ENCODE measurements at places on chromosomes 12 and 14. TPM values are rescaled to one million over a fixed set of nuclear protein-coding genes. Genes with fewer than 3 reads are reported as not detected.

DNA sequence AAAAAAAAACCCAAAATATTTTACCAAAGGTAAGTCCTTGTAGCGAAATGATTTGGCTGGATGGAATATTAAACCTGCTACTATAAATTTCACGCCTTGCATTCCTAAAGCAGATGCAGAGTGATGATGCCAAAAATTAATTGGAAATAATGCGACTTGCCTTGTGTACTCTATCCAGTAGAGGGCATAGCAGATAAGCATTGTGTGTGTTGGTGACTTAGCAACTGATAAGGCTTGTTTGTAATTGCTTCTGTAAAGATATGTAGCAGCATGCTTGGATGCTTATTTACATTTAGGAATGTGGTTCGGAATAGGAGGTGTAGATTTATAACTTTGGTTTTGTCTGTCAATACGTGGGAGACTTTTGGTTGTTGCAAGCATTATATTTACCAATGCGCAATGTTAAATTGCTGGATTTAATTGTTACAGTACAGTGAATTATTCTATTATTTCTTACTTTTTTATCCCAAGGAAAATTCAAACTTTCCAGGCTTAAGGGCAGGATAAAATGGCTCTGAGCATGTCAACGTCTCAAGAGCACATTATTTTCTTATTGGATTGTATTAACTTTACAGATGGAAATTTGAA is 80.5 kb downstream of the TMEM260 start:
- H3K27me3 ChIP-seq = no peaks in the 10 kb centered on the region
- H3K4me1 ChIP-seq = no peaks in the 10 kb centered on the region
- DNase-seq = no peak

GRCh38 chr12:7806863-7807487 is 17.8 kb downstream of the NANOG start:
- H3K36me3 ChIP-seq = no peaks in the 10 kb centered on the region
- no peaks in the 10 kb centered on the region for H3K27me3 ChIP-seq
- H3K4me3 ChIP-seq = no peak overlapping the region
- H3K4me1 ChIP-seq = no peaks in the 10 kb centered on the region

GRCh38 chr12:49577589-49578315 is 9.8 kb upstream of the MCRS1 start:
- no peak overlapping the region for H3K27ac ChIP-seq
- H3K36me3 ChIP-seq = no peaks in the 10 kb centered on the region
- peaks cover 9% of the 10 kb centered on the region for H3K4me1 ChIP-seq
- no peak for DNase-seq
- H3K27me3 ChIP-seq = no peaks in the 10 kb centered on the region

Gene BTBD6
- 75.3 TPM for total RNA-seq

Gene BRI3BP
- 1.3 TPM for total RNA-seq

DNA sequence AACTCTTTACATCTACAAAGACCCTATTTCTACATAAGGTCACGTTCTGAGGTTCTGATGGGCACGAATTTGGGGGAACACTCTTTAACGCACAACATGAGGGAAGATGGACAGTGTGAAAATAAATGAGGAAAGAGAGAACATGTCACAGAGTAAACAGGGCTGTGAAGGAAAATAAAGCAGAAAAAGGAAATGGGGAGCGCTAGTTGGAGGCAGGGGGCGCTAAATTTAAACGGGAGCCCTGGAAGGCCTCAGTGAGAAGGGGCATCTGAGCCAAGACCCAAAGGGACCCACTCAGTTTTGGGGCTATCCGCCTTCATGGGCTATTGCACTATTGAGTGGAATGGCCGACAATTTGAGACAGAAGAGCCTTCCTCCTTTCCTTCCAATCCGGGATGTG is 50.5 kb downstream of the PLXNC1 start:
- H3K36me3 ChIP-seq = no peaks in the 10 kb centered on the region
- H3K27ac ChIP-seq = no peak overlapping the region
- H3K4me3 ChIP-seq = no peak overlapping the region
- H3K27me3 ChIP-seq = no peaks in the 10 kb centered on the region
- no peak for DNase-seq
- no peaks in the 10 kb centered on the region for H3K4me1 ChIP-seq

DNA sequence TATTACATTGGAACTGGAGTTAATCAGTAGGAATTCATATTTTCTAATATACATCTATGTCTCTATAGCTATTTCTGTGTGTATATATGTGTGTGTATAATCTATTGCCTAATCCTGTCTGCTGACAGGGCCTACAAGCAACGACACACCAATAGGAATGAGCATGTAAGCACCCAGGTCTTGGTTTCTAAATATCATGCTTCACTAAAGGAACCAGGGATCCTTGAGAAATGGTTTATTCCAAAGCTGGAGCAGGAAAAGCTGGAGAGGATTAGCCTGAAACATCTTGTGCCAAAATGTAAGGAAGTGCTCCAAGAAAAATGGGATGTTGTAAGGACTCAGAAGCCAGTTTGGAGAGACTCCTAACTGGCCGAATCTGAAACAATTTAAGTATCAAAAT is 29.3 kb upstream of the LGALS3 start:
- no peak overlapping the region for H3K27ac ChIP-seq
- no peaks in the 10 kb centered on the region for H3K36me3 ChIP-seq
- H3K4me3 ChIP-seq = no peak overlapping the region
- H3K4me1 ChIP-seq = peaks cover 21% of the 10 kb centered on the region
- no peaks in the 10 kb centered on the region for H3K27me3 ChIP-seq

Gene ZNF705A
- total RNA-seq = not detected

DNA sequence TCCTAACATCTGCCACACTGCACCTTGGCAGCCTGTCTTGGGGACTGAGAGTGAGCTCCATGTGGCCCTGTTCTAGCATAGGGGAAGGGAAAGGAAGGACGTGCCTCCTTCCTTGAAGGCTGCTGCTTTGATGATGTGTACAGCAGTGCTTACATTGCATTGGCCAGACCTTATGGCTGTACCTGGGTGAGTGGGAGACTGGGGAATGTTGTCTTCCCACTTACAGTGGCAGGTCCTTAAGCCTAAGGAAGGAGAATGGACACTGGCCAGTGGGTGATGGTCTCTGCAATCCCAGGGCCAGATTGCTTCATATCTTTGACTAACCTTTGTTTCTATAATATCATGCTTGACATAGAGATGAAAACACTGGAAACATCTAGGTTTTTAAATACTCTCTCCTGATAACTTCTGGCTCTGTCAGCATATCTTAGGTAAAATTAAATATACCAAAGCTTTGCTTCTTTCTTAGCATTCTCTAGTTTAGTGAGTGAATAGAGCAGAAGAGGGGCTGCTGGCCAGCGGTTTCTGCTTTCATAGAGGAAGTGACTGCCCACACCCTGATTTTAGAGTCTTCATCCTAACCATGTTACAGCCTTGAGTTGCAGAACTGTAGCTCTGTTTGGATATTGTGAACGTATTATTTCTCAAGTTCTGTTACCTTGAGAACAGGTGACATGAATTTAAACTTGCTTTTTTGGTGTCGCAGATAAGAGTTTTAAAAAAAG is 27.2 kb downstream of the KLC1 start:
- peaks cover 68% of the 10 kb centered on the region for H3K36me3 ChIP-seq
- H3K4me3 ChIP-seq = no peak overlapping the region
- H3K4me1 ChIP-seq = peaks cover 35% of the 10 kb centered on the region

DNA sequence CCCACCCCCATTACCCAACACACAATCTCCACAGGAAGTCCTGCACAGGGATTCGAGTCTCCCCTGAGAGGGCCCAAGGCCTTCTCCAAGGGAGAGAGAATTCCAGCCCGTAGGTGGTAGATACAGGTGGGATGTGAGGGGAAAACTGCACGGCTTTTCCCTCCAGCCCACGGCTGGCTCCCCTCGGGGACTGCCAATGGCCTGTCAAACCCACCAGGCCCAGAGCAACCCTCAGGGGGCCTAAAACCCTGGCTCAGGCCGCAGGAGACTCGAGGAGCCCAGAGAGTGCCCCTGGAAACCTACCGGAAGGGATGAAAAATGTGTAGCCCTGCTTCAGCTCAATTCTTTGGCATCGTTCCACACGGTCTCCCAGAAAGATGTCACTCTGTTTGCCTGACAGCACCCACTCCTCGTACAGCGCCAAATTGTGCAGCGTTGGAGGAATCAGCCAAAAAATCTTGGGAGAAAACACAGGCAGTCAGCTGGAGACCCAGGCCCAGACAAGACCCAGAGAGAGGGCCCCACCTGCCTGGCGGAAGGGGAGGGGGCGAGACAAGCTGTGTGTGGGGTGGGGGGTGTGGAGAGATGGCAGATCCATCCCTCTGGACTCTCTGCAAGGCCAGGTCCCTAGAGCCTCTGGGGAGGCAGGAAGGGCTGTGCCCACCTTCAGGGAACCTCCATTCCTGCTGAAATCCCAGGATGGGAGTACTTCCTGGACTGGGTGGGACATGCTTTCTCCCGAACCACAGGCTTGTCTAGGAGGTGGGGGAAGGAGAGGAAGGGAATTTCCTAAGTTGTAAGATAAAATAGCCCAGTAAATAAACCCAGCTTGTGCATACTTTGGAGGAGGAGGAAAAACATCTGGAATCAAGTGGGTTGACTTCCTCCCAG is 48.1 kb downstream of the KDM2B start:
- no peak for DNase-seq
- peaks cover 9% of the 10 kb centered on the region for H3K4me1 ChIP-seq
- no peak overlapping the region for H3K4me3 ChIP-seq
- no peaks in the 10 kb centered on the region for H3K36me3 ChIP-seq
- no peak overlapping the region for H3K27ac ChIP-seq
- no peaks in the 10 kb centered on the region for H3K27me3 ChIP-seq

GRCh38 chr14:92135269-92135668 is 13.5 kb downstream of the CPSF2 start:
- no peak for DNase-seq
- H3K4me1 ChIP-seq = no peaks in the 10 kb centered on the region
- no peak overlapping the region for H3K4me3 ChIP-seq
- peaks cover 2% of the 10 kb centered on the region for H3K36me3 ChIP-seq

Gene MYO1A
- total RNA-seq = not detected

Gene KRT4
- not detected for total RNA-seq

Gene ANKS1B
- 4.8 TPM for total RNA-seq

GRCh38 chr12:5478081-5478706 is 46.3 kb downstream of the NTF3 start:
- no peak for DNase-seq
- no peaks in the 10 kb centered on the region for H3K4me1 ChIP-seq
- no peak overlapping the region for H3K4me3 ChIP-seq

Gene TAOK3
- 18.2 TPM for total RNA-seq

GRCh38 chr12:44716711-44717110 is 159.4 kb downstream of the NELL2 start:
- H3K36me3 ChIP-seq = no peaks in the 10 kb centered on the region
- no peaks in the 10 kb centered on the region for H3K27me3 ChIP-seq
- DNase-seq = no peak
- no peak overlapping the region for H3K4me3 ChIP-seq
- no peak overlapping the region for H3K27ac ChIP-seq

Gene ABCC9
- 87.2 TPM for total RNA-seq

Gene LALBA
- not detected for total RNA-seq

Gene TPH2
- total RNA-seq = not detected

DNA sequence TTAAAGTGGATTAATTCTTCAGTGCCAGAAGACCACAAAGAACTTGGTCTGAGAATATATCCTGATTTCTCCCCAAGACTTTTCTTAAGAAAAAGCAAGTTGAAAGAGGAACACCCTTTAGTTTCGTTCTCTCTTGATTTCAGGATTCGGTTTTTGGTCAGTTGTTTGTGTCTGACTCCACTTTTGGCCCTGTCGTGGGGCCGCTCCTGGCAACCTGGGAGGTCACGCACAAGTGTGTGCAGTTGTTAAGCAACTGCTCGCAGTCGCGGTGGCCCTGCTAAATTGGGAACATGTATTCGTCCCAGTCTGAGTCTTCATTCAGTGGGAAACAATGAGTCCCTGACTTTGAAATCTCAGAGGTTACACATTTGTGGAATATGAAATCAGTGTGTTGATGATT is 68.7 kb downstream of the RGS6 start:
- no peaks in the 10 kb centered on the region for H3K27me3 ChIP-seq
- peak overlapping the region; percentile 32 for H3K27ac ChIP-seq
- no peaks in the 10 kb centered on the region for H3K36me3 ChIP-seq
- DNase-seq = peak; percentile 68
- H3K4me3 ChIP-seq = no peak overlapping the region

DNA sequence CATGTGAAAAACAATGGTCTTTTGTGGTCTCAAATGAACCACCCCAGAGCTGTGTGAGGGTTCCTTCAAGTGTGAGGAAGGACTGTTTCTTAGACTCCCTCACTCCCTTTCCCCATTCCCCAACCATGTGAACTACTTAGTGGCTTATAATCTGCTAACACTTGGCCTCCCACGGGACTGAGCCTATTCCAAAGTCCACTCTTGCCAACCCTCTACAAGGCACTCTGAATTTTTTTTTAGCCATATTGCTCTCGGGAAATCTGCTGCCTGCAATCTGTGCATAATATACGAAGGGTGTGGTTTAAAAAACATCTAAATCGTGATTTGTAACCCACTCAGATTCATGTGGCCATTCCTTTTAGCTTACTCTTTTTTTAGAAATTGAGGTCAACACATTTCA is 2.6 kb downstream of the SVOP start:
- H3K27me3 ChIP-seq = peaks cover 6% of the 10 kb centered on the region
- no peaks in the 10 kb centered on the region for H3K36me3 ChIP-seq
- no peak for DNase-seq
- no peak overlapping the region for H3K27ac ChIP-seq
- no peaks in the 10 kb centered on the region for H3K4me1 ChIP-seq

DNA sequence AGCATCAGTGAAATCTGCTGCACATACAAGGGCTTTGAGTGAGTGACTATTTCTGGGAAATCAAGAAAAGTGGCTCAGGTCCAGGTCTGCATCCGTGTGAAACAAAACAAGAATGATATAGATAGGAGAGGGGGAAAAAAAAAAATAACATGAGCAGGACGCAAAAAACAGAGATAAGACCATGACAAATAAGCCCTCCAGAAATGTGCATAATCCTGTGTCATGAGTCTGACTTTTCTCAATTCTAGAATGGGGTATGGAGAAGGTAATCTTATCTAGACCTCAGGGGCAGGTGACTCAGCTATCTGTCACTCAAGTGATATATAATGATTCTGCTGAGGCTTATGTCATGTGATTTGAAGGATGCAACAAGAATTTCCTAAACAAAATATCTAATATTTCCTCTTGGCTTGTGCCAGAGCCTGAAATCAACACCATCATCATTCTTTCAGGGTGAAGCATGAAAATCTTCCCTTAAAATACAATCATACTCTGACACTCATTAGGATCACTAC is 250.0 kb downstream of the PHLDA1 start:
- H3K4me1 ChIP-seq = no peaks in the 10 kb centered on the region
- no peak overlapping the region for H3K27ac ChIP-seq
- no peak overlapping the region for H3K4me3 ChIP-seq
- H3K27me3 ChIP-seq = no peaks in the 10 kb centered on the region

Gene CPNE6
- total RNA-seq = not detected

DNA sequence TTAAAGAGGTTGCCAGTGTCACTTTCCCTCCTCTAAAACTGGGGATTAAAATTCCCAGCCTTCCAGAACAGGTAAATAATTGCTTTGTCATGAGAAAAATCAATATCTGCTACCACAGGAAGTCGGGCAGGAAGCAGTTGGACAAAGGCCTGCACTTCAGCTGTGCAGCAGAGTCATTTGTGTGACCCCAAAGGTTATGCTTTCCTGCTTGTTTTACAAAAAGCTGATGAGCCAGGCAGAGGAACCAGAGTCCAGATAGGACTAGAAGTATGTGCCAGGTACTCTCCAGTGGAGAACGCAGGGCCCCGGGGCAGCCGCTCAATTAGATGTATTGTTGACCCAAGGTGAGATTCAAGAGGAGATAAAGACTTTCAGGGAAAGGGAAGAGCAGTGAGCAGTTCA is 117.1 kb upstream of the FRMD6 start:
- DNase-seq = no peak
- no peaks in the 10 kb centered on the region for H3K27me3 ChIP-seq
- no peaks in the 10 kb centered on the region for H3K36me3 ChIP-seq
- no peak overlapping the region for H3K4me3 ChIP-seq
- no peak overlapping the region for H3K27ac ChIP-seq
- H3K4me1 ChIP-seq = no peaks in the 10 kb centered on the region
